Left lung (tissue), 14 donors: ENCODE measurements at places on chromosomes 16 and 17.

GRCh38 chr16:89187770-89188392, 12.5 kb downstream of the SLC22A31 start:
- DNase-seq, result peak; percentile 25

GRCh38 chr16:6096931-6097670, 999.5 kb upstream of the EEF2KMT start:
- no peak for DNase-seq

DNA sequence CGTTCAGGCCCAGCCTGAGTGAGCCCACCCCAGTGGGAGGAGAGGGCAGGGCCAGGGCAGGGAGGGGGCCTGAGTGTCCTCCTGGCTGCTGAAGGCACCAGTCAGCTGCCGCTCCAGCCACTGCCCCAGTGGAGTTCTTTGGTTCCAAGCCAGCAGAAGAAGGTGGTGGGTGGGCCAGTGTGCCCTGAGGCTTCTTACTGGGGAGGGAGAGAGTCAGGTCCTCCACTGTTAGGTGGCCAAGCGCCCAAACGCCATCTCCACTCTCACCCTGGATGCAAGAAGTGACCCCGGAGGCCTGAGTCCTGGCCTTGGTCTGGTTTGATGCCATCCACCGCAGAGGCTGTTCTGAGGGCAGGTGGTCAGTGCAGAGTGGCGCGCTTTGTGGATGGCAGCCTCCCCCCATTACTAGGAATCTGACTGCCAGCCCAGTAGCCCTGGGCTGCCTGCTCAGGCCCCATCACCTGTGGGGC, 2.2 kb downstream of the RNF213 start:
- DNase-seq, result no peak

GRCh38 chr17:49435671-49436029, 21.0 kb upstream of the PHB1 start:
- DNase-seq, result no peak

DNA sequence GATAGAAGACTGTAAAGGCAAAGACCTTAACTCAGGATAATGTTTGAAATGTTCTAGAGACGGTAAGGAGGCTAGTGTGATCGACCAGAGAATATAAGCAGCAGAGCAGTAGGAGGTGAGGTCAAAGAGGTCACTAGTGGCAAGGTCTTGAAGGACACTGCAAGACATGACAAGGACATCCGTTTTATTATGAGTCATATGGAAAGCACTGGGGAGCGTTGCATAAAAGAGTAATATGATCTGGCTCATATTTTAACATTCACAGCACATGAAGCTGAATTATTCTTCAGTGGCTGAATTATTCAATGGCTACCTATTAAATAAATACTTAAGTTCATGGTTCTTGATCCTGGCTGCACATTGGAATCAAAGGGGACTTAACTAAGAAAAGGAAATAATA, 123.7 kb downstream of the SOX9 start:
- DNase-seq, result no peak

- DNase-seq, result no peak
Measured at GRCh38 chr16:55641430-55642056, 14.2 kb upstream of the SLC6A2 start.

GRCh38 chr17:75096082-75096625, 8.4 kb downstream of the SLC16A5 start:
- DNase-seq, result peak; percentile 91

GRCh38 chr16:26614237-26614841, 452.4 kb upstream of the C16orf82 start:
- no peak for DNase-seq

GRCh38 chr17:75783069-75783783, 1.4 kb upstream of the UNK start:
- DNase-seq, result peak; percentile 83

DNA sequence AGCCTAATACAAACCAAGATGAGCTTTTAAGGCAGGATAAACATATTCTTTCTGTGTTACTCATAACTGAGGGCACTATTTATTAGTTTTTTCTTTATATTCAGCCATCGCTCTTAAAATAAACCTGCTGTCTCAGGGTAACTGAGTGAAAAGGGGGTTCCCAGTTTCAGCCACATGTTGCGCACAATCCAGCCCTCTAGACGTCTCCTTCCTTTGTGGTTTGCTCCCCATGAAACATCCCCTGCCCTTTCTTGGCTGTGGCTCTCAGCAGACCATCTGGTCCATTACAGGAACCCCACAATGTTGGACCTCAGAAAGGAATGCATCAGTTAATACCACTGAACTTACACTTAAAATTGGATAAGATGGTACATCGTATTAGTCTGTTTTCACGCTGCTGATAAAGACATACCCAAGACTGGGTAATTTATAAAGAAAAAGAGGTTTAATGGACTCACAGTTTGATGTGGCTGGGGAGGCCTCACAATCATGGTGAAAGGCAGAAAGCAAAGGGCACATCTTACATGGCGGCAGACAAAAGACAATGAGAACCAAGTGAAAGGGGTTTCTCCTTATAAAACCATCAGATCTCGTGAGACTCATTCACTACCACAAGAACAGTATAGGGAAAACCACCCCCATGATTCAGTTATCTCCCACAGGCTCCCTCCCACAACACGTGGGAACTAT, 12.6 kb upstream of the IL21R start:
- DNase-seq, result no peak

GRCh38 chr16:89711601-89712273, 9.0 kb downstream of the VPS9D1 start:
- DNase-seq, result no peak
